Endodermal cell (in vitro differentiated cells): ENCODE measurements at places on chromosomes 1 and 21. TPM values are rescaled to one million over a fixed set of nuclear protein-coding genes. Genes with fewer than 3 reads are reported as not detected.

Gene GABPB2
- total RNA-seq, result 7.5 and 7.7 TPM in 2 replicates

DNA sequence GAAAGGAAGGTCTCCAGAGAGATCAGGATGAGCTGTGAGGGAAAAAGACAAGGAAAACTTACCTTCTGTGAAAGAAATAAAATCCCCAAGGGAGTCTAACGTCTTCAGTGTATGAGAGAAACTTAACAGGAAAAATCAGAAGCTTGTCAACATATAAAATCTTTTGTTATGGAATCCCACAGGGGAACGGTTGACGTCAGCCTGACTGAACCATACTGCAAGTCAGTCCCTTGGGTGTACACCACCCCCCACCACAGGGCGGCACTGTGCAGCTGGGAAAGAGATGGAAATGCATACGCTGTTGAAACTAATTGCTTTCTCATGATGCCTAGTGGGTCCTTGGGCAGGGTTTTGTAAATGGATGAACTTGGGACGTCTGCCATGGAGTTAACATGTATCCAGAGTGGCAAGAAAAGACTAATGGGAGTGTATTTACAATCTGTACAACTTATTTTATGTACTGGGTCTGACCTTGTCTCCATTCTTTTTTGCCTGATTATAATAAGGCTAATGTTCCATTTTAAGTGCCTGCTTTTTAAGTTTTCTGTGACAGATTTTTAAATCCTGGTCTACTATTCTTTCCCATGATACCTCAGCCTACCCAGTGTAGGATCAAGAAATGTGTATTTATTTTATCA lies 22.7 kb downstream of the UTP25 start:
- peak; percentile 89 for DNase-seq

- DNase-seq, result peak; percentile 72
Measured at GRCh38 chr1:151144474-151145303, 1.7 kb downstream of the SEMA6C start.

- DNase-seq, result no peak
Measured at GRCh38 chr1:243718893-243719292, 131.2 kb downstream of the AKT3 start.

DNA sequence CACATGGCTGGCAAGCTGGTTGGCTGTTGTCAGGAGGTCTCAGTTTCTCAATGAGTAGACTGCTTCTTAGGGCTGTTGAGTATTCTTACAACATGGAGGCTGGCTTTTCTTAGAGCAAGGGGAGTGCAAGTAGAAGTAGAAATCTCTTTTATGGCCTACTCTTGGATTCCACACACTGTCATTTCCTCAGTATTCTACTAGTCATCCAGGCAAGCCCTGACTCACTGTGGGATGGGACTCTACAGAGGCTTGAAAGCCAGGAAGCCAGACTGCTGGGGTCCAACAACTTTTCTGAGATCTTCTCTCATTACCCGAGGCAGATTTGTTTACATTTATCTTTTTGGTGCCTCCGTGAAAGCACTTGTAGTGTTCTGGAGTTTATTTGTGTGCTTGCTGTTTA lies 196.2 kb upstream of the APP start:
- DNase-seq, result no peak
